Activated T-helper 1 cell treated with Interleukin-2 at 50 U/mL for 16 hours (primary cell): ENCODE measurements at places on chromosomes 1 and 21.

GRCh38 chr1:73044241-73045036 lies 762.1 kb upstream of the NEGR1 start:
- DNase-seq: no peak

DNA sequence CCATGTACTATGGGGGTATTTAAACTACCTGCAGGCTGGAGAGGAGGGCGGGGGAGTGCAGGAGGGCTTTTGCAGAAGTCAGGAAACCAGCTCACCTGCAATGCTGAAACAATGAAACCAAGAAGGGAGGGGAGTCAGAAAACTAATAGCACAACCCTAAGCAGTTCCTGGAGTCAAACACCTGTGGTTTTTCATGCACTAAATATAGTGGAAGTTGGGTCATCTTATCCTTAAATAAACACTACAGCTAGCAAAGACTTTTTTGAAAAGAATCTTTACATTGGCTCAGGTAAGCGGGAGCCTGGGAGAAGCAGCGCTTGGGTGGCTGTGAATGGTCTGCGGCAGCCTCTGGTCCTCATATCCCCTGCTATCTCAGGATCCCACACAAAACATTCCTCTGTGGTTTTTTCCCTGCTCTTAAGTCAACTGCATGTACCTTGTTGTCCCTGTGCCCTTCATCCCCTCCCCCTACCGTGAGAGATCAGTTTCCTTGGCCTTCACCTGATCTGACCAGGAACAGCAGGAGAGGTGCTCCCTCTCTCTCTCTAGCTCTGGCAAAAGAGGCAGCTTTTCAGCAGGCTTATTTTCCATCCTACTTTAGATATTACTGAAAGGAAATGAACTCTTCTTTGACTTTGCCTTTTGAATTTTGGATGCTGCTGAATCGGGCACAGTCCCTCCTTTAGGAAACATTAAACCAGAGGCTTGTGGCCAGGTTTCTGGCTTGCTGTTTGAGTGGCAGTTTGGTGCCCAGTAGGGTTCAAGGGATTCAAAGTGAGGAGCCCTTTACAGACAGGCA lies 26.6 kb downstream of the TENT5C start:
- no peak for DNase-seq

GRCh38 chr1:109241841-109242345 lies 7.4 kb upstream of the CELSR2 start:
- DNase-seq: no peak

GRCh38 chr1:50425376-50426107 lies 2.3 kb upstream of the DMRTA2 start:
- DNase-seq: no peak

DNA sequence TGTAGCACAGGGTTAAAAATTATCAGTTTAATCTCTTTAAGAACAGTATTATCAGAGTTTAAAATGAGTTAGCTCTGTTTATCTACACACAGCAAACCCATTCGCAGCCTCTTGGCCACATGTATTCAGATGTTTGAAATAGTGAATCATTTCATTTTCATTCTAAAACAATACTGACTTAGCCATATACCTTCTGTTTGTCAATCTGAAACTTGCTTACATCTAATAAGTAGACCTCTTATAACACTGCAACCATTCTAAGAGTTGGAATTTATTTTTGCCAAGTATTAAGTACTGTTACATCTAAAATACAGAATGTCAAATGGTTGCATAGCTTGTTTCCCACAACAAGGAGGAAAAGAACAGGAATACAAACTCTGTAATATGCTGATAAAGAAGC lies 25.4 kb downstream of the ANGEL2 start:
- DNase-seq: no peak

DNA sequence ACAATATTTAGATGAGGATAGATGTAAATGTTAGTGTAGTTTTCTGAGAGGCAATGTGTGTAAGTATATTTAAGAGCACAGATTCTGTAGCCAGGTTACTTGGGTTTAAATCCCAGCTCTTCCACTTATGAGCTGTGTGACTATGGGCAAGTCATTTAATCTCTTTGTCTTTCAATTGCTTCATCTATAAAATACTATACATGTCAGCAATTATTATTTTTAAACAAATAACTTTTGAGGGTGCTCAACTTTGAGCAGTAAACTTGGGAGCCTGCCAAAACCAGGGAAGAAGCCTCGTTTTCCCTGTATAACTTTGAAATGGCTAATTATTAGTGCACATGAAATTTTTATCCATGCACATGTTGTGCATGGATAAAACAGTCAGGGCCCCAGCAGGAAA lies 222.8 kb downstream of the FOXD2 start:
- no peak for DNase-seq

GRCh38 chr1:59232216-59232615 lies 64.7 kb upstream of the FGGY start:
- no peak for DNase-seq
